ENCODE measurements at places on chromosomes 1 and 21. TPM values are rescaled to one million over a fixed set of nuclear protein-coding genes. Genes with fewer than 3 reads are reported as not detected.

SLC6A17 gene
- total RNA-seq: 0.07 TPM

- no peak for DNase-seq
Observed at GRCh38 chr1:23559985-23560741, 862 bp upstream of the ID3 start.

GRCh38 chr1:116097626-116098025 is 13.6 kb upstream of the MAB21L3 start:
- no peak for DNase-seq

UBIAD1 gene
- 35.7 TPM for total RNA-seq

- DNase-seq: no peak
Observed at GRCh38 chr1:235483090-235483489, 21.2 kb downstream of the B3GALNT2 start.

ADGRL4 gene
- not detected for total RNA-seq

GRCh38 chr21:31075848-31076247 is 37.6 kb upstream of the KRTAP19-8 start:
- DNase-seq: no peak

LRRC53 gene
- not detected for total RNA-seq

DNA sequence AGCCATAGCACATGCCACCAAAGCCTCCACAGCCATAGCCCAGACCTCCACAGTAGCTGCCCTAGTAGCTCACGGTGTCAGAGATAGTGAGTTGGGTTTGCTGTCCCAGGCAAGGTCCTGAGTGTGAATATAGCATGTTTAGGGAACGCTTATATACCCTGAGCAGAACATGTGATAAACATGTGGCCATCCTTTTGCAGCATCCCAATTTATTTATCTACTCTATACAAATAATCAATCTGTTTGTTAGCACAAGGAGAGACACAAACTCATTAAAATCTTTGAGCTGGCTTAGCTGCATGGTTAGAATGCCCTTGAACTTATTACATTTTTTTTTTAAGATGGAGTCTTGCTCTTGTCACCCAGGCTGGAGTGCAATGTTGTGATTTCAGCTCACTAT is at the start of gene KRTAP19-2:
Gene KRTAP19-2 (minus strand): TSS at position 101 of the 400 bp plus-strand sequence. CDS start 88 bp downstream, at position 13.
- DNase-seq: no peak

- no peak for DNase-seq
Observed at GRCh38 chr1:32718036-32718435, 15.5 kb upstream of the SYNC start.

- no peak for DNase-seq
Observed at GRCh38 chr1:205266611-205267305, 39.0 kb downstream of the TMCC2 start.

TMEM69 gene
- 45.2 TPM for total RNA-seq

- DNase-seq: no peak
Observed at GRCh38 chr1:164589961-164590507, 31.1 kb downstream of the PBX1 start.

GRCh38 chr1:168008595-168008994 is 71.7 kb upstream of the MPC2 start:
- no peak for DNase-seq
